ENCODE measurements at places on chromosomes 11 and 22.
A peak's percentile ranks its signal among the peaks of the same experiment; 100 is the strongest.

DNA sequence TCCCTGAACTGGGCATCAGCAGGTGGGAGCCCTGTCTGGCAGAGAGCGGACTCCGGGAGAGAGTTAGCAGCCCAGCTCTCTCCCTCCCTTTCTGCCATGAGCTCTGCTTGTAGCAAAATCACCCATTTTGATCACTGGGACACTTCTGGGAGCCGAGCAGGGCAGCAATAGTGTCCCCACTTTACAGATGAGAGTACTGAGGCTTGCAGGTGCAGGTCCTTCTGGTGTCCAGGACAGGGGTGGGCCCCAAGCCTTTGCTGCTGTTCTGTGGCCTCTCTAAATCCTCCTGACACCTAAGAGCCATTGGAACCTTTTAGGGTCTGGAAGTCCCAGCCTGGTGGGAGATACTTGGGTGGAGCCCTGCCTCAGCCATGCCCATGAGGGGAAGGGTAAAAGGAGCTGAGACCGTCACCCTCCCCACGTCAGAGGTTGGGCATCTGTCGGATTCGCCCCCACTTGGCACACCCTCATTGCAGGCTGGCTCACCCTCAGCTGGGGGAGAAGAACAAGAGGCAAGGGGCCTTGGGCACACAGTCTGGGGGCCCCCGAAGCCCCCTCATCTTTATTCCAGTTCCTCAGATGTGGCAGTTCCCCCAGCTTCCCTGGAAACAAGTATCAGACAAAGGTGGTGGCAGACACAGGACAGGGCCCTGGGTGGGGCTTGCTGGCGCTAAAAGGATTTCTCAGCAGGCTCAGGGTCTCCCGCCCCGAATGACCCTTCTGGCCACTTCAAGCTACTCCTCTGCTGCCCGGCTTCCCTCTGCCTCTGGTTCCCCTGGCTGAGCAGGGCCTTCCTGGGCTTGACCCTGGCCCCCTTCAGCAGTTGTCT, 4.5 kb downstream of the RIN1 start:
- DNase-seq = no peak

DNA sequence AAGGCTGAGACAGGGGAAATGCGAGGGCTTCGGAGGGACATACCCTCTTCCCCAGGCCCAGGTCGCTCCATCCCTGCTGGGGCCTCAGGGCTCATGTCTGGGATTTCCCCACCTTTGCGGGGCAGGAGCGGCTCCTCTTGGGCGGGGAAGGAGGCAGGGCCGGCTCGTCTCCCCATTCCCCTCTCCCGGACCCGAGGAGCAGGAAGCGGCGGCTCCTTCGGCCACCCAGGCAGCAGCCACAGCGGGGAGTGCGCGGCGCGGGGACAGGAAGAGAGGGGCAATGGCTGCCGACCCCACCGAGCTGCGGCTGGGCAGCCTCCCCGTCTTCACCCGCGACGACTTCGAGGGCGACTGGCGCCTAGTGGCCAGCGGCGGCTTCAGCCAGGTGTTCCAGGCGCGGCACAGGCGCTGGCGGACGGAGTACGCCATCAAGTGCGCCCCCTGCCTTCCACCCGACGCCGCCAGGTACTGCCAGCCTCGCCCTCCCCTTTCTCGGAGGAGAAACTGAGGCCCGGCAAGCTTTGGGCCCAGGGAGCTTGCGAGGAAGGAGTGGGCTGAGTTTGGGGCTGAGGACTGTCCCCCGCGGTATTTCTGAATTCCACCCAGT, at the start of gene ANKK1:
TSS of gene ANKK1 (plus strand) at position 175 of the 607 bp plus-strand sequence. CDS start at position 281, 106 bp downstream.
- no peak for DNase-seq

- DNase-seq = no peak
Measured at GRCh38 chr22:23403720-23404688, 176.1 kb downstream of the IGLL1 start.

- DNase-seq = no peak
Measured at GRCh38 chr11:87908086-87908485, 267.2 kb downstream of the RAB38 start.

DNA sequence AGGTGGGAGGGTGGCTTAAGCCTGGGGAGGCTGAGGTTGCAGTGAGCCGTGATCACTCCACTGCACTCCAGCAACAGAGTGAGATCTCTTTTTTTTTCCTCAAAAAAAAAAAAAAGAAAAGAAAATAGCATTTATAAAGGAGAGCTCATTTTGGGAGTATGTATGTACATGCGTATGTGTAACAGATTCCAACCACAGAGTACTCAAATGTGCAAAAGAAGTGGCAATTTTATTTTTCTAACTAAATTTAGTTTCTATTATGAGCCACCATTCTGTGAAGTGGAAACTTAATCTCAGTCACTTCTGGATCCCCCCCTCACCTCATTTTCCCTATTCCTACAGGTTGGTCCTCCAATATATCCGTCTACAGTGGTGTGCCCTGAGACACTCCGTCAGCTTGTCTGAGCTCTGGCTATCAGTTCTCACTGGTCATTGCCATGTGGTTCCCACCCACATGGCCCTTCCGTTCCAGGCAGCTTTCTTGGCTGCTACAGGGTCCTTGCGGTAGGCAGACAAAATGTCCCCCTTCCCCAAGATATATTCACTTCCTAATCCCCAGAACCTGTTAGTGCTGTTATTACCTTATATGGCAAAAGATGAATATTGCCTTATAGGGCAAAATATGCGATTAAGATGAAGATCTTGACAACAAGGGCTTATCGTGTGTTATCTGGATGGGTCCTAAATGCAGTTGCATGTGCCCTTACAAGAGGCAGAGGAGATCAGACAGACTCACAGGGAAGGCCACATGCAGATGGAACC, 35.8 kb upstream of the TSKU start:
- DNase-seq = no peak

DNA sequence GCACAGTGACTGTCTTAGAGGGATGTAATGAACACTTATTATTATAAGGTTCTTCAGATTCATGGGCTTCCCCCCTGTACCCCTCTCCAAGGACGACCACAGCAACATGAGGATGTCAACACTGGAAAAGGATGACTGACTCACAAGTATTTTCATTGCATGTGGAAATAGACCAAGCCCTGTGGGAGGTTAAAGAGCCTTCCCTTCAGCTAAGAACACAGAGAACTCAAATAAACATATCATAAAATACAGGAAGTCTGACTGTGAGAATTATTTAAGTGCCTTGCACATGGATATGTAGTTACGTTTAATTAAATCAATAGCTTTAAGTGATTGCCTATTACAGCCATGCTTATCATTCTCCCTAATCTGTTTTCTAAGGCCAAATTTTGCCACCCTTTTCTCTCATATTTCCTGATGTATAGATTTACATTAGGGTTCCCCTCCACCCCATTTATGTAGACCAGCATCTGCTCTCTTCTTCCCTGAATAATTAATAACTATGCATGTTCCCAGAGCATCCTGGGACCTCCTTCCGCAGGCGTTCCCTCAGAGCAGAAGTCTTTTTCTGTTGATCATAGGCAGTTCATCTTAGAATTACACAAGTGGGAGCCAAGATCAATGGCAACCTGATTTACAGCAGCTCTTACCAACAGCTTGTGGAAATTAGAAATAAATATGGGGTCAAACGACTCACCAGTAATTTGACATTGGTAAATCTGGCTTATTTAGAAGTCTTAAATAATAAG, 226.9 kb downstream of the OPCML start:
- DNase-seq = no peak

DNA sequence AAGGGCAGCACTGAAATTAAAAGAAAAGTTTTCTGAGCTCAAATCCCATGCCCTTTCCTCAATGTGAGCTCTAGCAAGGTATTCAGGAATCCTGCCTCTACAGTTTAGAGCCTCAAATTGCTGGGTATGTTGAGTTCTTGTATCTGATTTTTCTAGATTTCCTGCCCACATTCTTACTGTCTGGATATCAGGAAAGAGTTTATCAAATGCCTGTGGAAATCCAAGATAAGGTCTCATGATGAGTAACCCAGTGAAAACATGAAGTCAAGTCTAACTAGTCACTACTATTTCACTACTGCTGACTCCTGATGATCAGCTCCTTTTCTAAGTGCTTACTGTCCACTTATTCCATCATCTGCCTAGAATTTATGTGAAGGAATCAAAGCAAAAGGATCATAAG, 29.8 kb downstream of the LIMK2 start:
- DNase-seq = no peak

GRCh38 chr22:27490080-27490479, 311.5 kb downstream of the MN1 start:
- no peak for DNase-seq

- no peak for DNase-seq
Measured at GRCh38 chr11:19689281-19690000, 23.2 kb upstream of the NAV2 start.

GRCh38 chr11:34140149-34140548, 34.7 kb downstream of the NAT10 start:
- DNase-seq = no peak

GRCh38 chr11:101914738-101915426, at the start of gene CEP126:
TSS of gene CEP126 (plus strand) at chr11:101915010. CDS start at chr11:101915285, 275 bp downstream.
- peak; percentile 72 for DNase-seq

GRCh38 chr11:30553521-30554110, 32.5 kb downstream of the MPPED2 start:
- DNase-seq = no peak

DNA sequence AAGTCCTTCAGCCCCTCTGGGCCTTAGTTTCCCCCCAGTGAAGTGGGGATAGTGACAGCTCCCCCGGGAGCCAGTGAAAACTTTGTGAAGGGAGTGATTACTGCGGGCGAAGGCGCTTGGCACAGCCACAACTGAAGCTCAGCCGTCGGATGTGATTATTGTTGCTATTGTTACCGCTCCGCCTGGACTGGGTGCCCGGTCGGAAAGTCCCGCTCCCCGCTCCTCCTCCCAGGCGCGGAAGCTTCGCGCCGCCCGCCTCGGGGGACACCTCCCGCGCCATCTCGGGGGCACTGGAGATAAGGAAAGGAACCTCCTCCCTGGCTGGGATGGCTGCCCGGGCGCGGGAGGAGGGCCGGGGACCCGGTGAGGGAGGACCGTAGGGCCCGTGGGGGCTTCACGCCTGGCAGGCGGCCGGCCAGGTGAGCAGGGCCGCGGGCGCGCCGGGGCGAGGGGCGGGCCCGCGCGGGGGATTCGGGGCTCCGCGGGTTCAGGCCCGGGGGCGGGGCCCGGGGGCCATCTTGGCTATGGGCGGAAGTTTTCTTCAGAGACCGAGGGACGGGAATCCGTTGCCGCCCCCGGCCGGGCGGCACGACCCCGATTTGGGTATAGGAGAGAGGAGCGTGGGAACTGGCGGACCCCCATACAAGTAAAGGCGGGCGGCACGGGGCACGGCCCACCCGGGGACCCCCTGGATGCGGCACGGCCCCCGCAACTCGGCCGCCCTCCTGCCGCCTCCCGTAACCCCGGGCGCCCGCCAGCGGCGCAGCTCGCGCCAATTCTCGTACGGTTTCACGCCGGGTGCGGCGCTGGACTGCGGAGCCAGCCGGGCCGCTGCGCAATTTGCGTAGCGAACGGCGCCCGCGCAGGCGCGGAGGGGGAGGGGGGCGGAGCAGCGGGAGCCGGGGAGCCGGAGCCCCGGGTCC, at the start of gene GPR137:
TSS of gene GPR137 (plus strand) at position 887 of the 923 bp plus-strand sequence. CDS start 677 bp downstream, outside the sequence.
- peak; percentile 54 for DNase-seq

GRCh38 chr11:76962583-76963416, 71.4 kb upstream of the B3GNT6 start:
- DNase-seq = no peak

DNA sequence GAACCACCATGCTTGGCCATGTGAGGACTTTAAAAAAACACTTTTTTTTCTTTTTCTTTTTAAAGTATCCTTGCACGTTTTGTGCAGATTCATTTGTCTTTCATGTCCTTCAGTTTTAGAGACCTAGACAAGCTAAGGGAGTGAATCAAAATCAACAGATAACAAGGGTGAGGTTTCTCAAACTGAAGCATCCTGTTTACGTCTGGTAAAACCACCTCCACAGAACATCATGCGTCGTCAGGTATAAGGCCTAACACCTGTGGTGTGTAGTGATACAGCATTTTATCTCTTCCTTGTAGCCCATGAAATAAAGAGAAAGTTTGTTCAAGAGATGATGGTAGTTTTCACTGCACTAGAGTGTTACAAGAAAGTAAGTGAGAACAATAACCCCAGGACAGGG, 26.3 kb upstream of the CSF2RB start:
- no peak for DNase-seq

- no peak for DNase-seq
Measured at GRCh38 chr11:9095421-9095820, 4.0 kb upstream of the SCUBE2 start.

- peak; percentile 64 for DNase-seq
Measured at GRCh38 chr11:64331569-64332371, 8.2 kb upstream of the CCDC88B start.

DNA sequence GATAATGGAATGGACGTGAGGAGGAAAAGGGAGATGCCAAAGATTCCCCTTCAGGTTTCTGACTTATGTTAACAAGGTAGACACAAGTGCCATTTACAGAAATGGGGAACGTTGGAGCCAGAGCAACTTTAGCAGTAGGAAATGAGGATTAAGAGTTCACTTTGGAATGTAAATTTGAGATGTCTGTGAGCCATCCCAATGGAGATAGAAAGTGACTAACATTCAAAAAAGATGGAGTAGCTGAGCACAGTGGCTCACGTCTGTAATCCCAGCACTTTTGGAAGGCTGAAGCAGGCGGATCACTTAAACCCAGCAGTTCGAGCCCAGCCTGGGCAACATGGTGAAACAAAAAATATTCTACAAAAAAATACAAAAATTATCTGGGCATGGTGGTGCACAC, 19.9 kb downstream of the MRTFA start:
- no peak for DNase-seq

DNA sequence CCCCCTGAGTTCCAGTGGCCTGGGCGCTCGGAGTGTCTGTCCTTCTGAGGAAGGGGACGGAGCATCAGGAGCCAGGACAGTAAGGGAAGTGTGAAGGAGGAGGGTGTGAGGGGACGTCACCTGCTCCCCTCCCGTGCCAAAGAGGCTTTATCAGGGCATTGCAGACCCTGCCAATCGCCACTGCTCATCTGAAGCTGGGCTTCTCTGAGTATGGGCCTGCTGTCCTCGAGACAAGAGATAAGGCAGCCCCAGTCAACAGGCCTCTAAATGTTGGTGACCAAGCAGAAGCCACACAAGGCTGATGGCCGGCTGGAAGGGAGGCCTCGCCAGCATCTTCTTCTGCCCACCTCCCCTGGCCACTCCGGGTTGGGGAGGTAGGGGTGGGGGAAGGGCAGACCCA, 29.8 kb downstream of the LIF start:
- DNase-seq = no peak

- DNase-seq = no peak
Measured at GRCh38 chr22:17501679-17502285, 61.5 kb upstream of the SLC25A18 start.

DNA sequence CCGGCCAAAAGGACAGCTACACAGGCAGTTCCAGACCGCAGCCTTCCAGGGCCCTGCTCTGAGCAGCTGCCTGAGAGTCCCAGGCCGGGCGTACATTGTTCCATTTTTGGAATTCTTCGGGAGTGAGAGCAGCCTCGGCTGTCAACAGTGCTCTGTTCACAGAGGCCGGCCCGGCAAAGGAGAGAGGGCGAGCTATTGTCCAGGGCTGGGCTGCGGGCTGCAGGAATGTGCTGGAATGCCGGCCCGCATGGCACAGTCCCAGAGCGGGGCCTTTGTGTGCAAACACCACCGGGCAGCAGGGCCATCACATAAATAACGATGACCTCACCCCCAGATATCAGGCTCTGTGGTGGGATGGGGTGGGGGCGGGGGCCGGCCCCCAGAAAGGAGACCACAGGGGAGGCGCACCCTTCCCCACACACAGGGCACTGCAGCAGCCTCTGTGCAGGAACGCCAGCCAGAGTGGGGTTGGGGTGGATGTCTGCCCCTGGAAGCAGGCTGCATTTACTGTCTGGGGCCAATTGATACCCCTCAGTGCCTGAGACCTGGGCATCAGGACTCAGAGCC, 15.8 kb downstream of the LINC01488 start:
- DNase-seq = peak; percentile 78
